CD8-positive, alpha-beta memory T cell (primary cell): ENCODE measurements at places on chromosomes 2 and 18.

DNA sequence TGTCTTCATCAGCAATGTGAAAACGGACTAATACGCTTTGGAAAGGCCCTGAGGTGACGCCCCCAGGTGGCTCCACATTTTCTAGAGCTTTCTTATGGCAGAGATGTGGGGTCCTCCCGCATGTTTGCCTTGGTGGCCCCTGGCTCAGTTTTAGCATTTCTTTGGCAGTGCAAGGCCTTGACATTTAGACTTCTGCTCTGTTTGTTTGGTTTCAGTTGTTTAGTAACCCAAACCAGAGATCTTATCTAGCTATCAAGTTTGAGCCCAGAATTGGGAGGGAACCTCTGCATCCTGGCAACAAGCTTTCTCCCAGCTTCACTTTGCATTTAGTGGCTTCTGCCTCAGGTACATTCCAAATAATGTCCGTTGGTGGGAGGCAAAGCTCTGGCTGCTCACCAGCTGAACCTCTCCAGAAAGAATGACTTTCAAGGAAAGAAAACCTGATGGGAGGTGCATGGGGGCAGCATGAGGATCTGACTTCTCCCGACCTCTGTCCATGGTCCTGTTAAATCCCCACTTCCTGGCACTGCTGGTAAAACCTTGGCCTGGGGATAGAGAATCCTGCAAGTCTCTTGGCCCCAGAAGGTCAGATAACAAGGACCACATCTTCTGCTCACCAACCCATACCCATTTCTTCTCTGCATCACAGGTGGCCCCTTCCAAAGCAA, 12.0 kb upstream of the MBP start:
- no peak for DNase-seq
- H3K27me3 ChIP-seq, result no peaks in the 10 kb centered on the region
- no peak overlapping the region for H3K4me3 ChIP-seq
- no peak overlapping the region for H3K27ac ChIP-seq
- H3K36me3 ChIP-seq, result no peaks in the 10 kb centered on the region
- H3K4me1 ChIP-seq, result peaks cover 34% of the 10 kb centered on the region

DNA sequence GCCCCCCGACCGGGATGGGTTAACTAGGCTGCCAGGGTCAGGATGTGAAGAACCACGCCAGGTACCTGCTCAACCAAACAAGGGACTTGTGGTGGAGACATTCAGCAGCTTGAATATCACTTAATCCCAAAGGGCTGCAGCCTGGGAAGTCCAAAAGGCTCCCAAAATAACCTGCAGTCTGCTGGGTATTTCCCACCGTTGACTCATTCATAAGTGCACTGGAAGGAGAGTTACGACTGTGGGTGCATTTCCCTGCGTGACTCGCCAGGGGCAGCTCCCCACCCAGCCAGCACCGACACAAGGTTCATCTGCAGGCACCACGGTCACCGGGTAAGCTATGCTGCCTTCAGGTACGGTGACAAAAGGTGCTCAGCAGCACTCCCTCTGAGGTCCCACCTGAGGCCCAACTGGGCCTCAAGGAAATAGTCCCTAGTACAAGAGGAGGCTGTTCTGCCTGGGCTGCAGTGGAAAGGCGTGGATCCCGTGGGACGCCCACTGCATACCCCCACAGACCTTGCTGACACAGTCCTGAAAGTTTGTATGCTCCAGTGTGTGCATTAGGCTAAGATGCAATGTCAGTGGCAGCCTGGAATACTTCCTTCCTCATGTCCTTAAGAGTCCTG, 86.5 kb downstream of the UXS1 start:
- peaks cover 20% of the 10 kb centered on the region for H3K36me3 ChIP-seq
- H3K27ac ChIP-seq, result no peak overlapping the region
- no peaks in the 10 kb centered on the region for H3K4me1 ChIP-seq

DNA sequence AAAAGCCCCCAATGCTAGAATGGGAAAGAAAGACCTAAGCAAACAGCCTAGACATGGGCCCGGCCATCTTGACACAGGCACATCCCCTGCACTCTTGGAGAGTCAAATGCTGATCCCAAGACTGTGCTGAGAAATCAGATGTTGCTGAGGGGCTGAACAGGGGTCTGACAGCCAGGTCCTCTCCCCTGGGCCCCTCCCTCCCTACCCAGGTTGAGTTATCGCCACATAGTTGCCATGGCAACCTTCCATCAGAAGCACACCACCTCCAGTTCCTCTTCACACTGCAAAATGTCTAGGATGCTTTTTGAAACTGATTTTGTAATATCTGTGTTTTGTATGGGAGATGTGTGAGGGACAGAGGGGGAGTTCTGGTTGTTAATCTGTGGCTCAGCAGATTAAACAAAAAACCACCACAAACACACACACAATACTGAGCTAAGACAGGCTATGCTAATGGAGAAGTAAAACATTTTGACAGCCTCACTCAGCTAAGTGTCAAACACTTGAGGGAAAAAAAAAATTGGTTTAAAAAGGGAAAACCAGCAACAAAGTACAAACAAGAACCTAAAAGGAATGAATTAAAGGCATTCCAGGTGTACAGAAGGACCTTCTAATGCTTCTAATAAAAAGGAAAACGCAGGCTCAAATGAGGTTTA, 88.2 kb downstream of the TMEM163 start:
- DNase-seq, result no peak
- no peaks in the 10 kb centered on the region for H3K36me3 ChIP-seq
- no peak overlapping the region for H3K4me3 ChIP-seq
- H3K4me1 ChIP-seq, result no peaks in the 10 kb centered on the region
- no peak overlapping the region for H3K27ac ChIP-seq

DNA sequence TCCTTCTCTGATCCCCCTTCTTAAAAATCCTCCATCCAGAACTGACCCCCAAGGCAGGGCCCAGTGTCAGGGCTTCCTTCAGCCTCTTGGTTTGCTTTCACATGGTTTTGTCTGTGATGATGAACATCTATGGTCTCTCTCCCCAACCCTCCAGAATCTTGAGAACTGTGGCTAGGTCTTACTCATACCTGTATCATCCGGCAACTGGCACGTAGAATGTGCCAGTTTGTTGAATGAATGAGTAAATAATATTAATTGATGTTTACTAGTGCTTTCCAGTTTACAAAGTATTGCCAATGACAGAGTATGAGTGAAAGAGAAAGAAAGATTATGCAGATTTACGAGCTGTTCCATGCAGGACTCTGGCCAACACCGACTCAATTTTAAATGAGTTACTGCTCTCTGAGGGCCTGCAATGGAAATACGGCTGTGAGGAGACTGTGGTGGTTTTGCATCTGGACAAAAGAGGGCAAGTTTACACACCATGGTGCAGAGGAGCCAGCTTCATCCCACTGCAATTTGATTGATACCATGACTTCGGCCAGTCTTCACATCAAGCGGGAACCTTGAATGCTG, 29.9 kb upstream of the TRIB2 start:
- DNase-seq, result no peak
- H3K27ac ChIP-seq, result no peak overlapping the region
- H3K36me3 ChIP-seq, result no peaks in the 10 kb centered on the region
- H3K4me1 ChIP-seq, result no peaks in the 10 kb centered on the region

- H3K4me3 ChIP-seq, result no peak within 1 kb of the TSS
- no peak for DNase-seq
- H3K4me1 ChIP-seq, result peaks cover 7% of the 10 kb centered on the region
- H3K27me3 ChIP-seq, result peaks cover 21% of the 10 kb centered on the region
- H3K36me3 ChIP-seq, result no peaks in the 10 kb centered on the region
Observed at GRCh38 chr2:127220102-127220767, at the start of gene CYP27C1. Gene CYP27C1 (minus strand): TSS chr2:127220299. CDS start chr2:127220270, 29 bp downstream.

DNA sequence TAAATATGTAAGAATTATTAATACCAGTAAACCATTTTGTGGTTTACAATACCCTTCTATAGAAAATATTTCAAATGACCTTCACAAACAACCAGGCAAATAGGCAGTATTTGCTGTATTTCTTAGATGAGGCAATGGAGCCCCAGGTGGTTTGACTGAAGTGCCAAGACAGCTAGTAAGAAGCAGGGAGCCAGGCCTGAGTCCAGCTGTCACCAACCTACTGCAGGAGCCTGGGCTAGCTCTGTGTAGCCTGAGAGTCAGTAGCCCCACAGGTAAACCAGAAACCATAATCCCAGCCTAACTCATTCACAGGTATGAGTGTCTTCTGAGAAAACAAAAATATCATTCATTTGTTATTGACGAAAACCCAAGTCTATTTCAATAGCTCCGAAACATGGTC, 45.6 kb downstream of the TRIB2 start:
- H3K4me1 ChIP-seq, result peaks cover 4% of the 10 kb centered on the region
- no peaks in the 10 kb centered on the region for H3K27me3 ChIP-seq
- no peak overlapping the region for H3K27ac ChIP-seq
- DNase-seq, result no peak
- no peak overlapping the region for H3K4me3 ChIP-seq

DNA sequence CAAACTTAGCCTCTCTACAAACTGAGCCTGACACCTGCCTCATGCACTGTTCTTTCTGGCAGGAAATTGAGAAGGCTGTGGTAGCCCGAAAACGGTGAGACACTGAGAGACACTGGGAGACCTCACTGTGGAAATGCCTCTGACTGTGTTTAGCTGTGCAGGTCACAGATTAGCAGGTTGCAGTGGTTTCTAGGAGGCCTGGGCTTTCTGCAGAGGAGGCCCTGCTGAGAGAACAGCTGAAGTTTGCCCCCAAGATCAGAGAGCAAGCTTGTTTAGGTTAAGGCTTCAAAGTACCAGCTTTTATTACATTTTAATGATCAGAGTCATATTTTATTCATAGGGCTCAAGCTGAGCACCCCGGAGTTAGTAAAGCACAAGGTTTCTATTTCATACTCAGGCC, 68.7 kb upstream of the LYPD6 start:
- no peaks in the 10 kb centered on the region for H3K27me3 ChIP-seq
- H3K4me3 ChIP-seq, result no peak overlapping the region
- no peak for DNase-seq
- H3K36me3 ChIP-seq, result no peaks in the 10 kb centered on the region
- H3K27ac ChIP-seq, result no peak overlapping the region

- no peaks in the 10 kb centered on the region for H3K27me3 ChIP-seq
- no peaks in the 10 kb centered on the region for H3K4me1 ChIP-seq
- no peak overlapping the region for H3K4me3 ChIP-seq
- H3K36me3 ChIP-seq, result no peaks in the 10 kb centered on the region
- H3K27ac ChIP-seq, result no peak overlapping the region
Observed at GRCh38 chr2:240851078-240851991, 17.3 kb upstream of the AGXT start.

- no peak for DNase-seq
- H3K27me3 ChIP-seq, result no peaks in the 10 kb centered on the region
- no peaks in the 10 kb centered on the region for H3K4me1 ChIP-seq
Observed at GRCh38 chr18:34970106-34970505, 71.1 kb upstream of the MAPRE2 start.

DNA sequence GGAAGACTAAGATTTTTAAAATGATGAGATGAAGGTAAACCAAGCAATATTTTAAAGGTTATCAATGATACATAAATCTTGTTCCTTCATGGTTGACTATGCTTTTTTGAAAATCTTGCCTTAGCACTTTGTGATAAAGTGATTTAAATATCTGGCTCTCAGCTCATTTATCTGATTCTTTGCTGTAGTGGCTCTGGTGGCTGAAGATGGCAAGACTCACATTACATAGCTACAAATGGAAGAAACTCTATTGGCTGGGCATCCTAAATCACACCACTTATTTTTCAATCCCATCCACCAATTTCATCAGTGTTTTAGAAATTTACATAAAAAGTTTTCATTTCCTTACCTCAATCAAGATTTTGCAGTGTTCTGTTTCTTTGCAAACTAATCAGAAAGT, 16.6 kb upstream of the APCDD1 start:
- no peak for DNase-seq
- H3K27ac ChIP-seq, result no peak overlapping the region
- H3K4me1 ChIP-seq, result no peaks in the 10 kb centered on the region

- DNase-seq, result no peak
- no peaks in the 10 kb centered on the region for H3K4me1 ChIP-seq
- H3K36me3 ChIP-seq, result no peaks in the 10 kb centered on the region
- H3K4me3 ChIP-seq, result no peak overlapping the region
- no peaks in the 10 kb centered on the region for H3K27me3 ChIP-seq
- H3K27ac ChIP-seq, result no peak overlapping the region
Observed at GRCh38 chr2:64625299-64626145, 28.2 kb downstream of the SERTAD2 start.

DNA sequence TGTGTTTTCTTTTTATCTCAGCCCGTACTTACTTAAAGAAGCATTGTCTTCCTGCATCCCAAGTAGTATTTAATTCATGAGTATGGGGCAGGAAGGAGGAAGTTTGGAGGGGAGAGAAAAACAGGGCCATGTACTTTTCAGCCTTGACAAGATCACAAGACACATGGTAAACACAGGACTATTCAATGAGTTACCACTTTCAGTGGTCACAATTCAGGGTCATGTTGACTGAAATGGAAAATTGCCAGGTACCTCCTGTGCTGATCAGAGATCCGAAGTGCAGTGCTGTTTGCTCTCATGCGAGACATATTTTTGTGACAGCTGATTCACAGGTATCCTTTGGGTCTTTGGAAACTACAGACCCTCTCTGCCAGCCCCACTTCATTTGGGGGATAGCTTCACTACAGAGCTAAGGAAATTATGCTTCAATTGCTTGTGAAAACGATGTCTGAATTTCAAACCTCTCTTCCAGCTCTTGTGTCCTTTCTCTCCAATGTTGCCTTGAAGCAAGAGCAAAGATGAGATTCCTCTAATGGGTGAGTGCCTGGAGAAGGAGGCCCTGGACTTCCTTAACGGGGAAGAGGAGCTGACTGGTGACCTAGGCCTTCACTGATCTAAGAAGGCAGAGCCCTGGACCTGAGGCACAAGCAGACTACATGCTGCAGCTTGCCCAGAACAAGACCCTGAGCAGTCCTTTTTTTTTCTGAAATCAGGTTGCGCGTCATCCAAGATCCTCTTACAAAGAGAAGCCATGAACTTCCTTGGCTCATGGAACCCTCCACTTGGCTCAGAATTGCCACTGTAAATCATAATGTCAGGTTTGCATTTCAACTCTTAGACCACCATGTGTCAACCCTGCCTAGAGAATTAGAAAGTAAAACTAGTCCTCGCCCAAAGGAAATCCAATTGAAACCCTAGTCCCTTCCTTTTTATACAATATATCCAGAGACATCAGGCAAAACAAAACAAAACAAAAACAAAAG, 44.1 kb downstream of the EVA1A start:
- H3K4me1 ChIP-seq, result no peaks in the 10 kb centered on the region
- no peaks in the 10 kb centered on the region for H3K27me3 ChIP-seq
- no peak for DNase-seq
- H3K27ac ChIP-seq, result no peak overlapping the region
- H3K36me3 ChIP-seq, result no peaks in the 10 kb centered on the region

GRCh38 chr2:99905636-99906035, 236.8 kb downstream of the AFF3 start:
- no peaks in the 10 kb centered on the region for H3K4me1 ChIP-seq
- DNase-seq, result no peak

- H3K4me1 ChIP-seq, result peaks cover 19% of the 10 kb centered on the region
- H3K27ac ChIP-seq, result no peak overlapping the region
- H3K4me3 ChIP-seq, result no peak overlapping the region
- no peaks in the 10 kb centered on the region for H3K36me3 ChIP-seq
- DNase-seq, result no peak
Observed at GRCh38 chr2:8435608-8436007, 246.2 kb upstream of the ID2 start.

GRCh38 chr18:9016633-9017166, 85.8 kb upstream of the NDUFV2 start:
- H3K4me3 ChIP-seq, result peak overlapping the region; percentile 19
- no peak for DNase-seq
- H3K27ac ChIP-seq, result peak overlapping the region; percentile 88
- H3K4me1 ChIP-seq, result peaks cover 7% of the 10 kb centered on the region
- H3K36me3 ChIP-seq, result no peaks in the 10 kb centered on the region
